Naive thymus-derived CD8-positive, alpha-beta T cell (primary cell): ENCODE measurements at places on chromosomes 4 and X.
A peak's percentile ranks its signal among the peaks of the same experiment; 100 is the strongest.

- H3K36me3 ChIP-seq = no peaks in the 10 kb centered on the region
- no peak overlapping the region for H3K27ac ChIP-seq
- H3K4me1 ChIP-seq = no peaks in the 10 kb centered on the region
Measured at GRCh38 chr4:21780148-21780547, 168.4 kb downstream of the KCNIP4 start.

GRCh38 chr4:145843148-145843547 lies 95.5 kb downstream of the ZNF827 start:
- H3K4me3 ChIP-seq = peak overlapping the region; percentile 73
- peak overlapping the region; percentile 73 for H3K27ac ChIP-seq
- peaks cover 15% of the 10 kb centered on the region for H3K4me1 ChIP-seq
- no peak for DNase-seq
- no peaks in the 10 kb centered on the region for H3K27me3 ChIP-seq

DNA sequence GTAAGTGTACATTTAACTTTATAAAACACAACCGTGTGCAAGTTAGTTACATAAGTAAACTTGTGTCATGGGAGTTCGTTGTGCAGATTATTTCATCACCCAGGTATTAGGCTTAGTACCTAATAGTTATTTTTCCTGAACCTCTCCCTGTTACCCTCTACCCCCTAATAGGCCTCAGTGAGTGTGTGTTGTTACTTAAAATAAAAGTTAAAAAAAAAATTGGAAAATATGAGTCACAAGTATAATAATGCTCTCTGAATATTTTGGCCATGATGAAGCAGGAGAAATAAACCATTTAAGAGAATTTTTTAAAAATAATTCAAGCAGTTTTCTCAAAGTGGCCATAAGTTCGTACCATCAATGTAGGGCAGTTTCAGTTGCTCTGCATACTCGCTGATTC lies 105.1 kb upstream of the GRID2 start:
- no peaks in the 10 kb centered on the region for H3K4me1 ChIP-seq
- DNase-seq = no peak
- H3K36me3 ChIP-seq = no peaks in the 10 kb centered on the region
- H3K4me3 ChIP-seq = no peak overlapping the region

- H3K27me3 ChIP-seq = no peaks in the 10 kb centered on the region
- no peak overlapping the region for H3K27ac ChIP-seq
- no peaks in the 10 kb centered on the region for H3K36me3 ChIP-seq
- no peaks in the 10 kb centered on the region for H3K4me1 ChIP-seq
- no peak for DNase-seq
Measured at GRCh38 chrX:17053502-17053901, 107.0 kb downstream of the REPS2 start.

GRCh38 chrX:8345473-8345872 lies 119.2 kb upstream of the VCX3B start:
- no peak overlapping the region for H3K27ac ChIP-seq
- no peaks in the 10 kb centered on the region for H3K27me3 ChIP-seq
- H3K4me1 ChIP-seq = no peaks in the 10 kb centered on the region
- DNase-seq = no peak
- H3K36me3 ChIP-seq = no peaks in the 10 kb centered on the region
- H3K4me3 ChIP-seq = no peak overlapping the region

DNA sequence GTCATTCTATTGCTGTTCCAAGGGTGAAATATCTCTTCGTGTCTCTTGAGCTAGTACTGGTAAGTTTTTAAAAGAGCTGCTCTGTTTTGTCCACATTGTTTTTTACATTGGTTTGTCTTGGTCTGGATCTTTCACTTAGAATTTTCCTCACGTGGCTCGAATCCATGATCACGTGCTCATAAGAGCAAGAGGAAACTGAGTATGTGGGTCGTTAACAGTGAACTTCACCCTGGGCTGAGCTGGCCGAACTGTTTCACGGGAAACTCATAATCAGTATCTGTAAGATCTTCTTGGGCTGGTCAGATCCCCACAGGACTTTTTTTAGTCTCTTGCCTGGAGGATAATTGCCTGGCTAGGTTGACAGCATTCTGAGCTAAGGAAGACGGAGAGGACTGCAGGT lies 77.8 kb upstream of the HELT start:
- no peak for DNase-seq
- no peaks in the 10 kb centered on the region for H3K36me3 ChIP-seq
- no peak overlapping the region for H3K27ac ChIP-seq

DNA sequence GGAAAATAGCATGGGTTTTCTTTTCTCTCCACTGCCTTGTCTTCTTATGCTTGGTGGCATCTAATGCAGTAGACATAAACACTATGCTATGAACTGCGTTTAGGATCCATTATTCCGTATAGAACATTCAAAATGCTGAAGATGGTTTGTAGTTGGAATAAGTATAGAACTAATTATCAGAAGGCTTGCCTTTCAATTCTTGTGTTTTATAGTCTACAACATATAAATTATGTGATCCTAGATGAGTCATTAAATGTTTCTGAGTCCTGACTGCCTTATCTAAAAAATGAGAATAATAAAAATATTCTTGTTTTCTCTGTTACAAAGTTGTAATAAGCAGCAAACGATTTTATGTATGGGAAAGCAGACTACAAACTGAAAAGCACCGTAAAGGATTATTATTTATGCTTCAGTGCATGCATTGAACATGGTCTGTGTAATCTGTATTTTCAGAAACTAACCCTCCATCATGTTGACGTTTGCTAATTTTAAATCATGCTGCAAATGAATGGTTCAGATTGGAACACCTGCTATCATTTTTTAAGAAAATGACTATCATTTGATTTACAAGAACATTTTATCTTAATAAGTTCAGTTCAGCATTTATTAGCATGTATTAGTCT lies 335.9 kb upstream of the AADAT start:
- no peaks in the 10 kb centered on the region for H3K27me3 ChIP-seq

DNA sequence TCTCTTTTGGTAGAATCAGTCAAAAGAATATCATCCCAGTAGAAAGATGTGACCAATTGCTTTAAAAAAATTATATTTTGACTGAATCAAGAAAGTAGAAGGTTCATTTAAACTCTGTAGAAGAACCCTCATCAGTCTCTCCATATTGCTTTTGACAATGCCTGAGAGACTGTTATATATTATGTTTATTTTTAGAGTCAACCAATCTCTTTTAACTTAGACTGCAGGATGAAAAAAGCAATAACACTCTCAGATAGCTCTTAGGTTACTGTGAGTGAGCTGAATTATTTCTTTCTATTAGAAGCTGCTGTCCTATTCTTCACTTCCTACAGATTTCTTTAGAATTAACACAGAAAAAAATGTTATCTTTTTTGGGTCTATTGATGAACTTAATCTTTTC lies 38.1 kb downstream of the GALNTL6 start:
- no peak for DNase-seq
- no peaks in the 10 kb centered on the region for H3K27me3 ChIP-seq
- H3K4me1 ChIP-seq = no peaks in the 10 kb centered on the region
- H3K27ac ChIP-seq = no peak overlapping the region

DNA sequence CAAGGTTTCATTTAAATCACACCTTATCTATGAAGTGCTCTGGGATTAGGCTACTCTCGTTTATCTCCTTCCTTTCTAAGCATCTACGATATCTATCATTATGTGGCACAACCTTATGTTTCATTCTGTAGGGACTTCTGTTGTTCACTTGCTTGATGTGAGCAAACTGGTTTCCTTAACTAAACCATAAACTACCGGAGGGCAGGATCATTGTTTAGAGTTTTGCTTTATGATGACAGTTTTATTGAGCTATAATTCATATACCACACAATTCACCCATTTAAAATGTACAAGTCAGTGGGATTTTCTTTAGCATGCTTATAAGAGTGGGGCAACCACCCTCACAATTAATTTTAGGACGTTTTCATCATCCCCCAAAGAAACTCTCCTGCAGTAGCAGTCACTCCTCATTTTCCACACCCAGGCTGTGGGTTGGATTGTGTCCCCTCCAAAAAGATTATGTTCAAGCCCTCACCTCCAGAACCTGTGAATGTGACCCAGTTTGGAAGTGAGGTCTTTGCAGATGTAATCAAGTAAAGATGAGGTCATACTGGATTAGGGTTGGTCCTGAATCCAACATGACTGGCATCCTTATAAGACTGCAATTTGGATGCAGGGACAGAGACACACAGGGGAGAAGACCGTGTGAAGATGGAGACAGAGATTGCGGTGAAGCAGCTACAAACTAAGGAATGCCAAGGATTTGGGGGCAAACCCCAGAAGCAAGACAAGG lies 42.1 kb upstream of the SH3RF1 start:
- H3K4me1 ChIP-seq = no peaks in the 10 kb centered on the region
- H3K27ac ChIP-seq = no peak overlapping the region
- H3K27me3 ChIP-seq = peaks cover 8% of the 10 kb centered on the region
- no peak for DNase-seq
- H3K4me3 ChIP-seq = no peak overlapping the region

- peak overlapping the region; percentile 48 for H3K4me3 ChIP-seq
- DNase-seq = peak; percentile 52
- H3K36me3 ChIP-seq = no peaks in the 10 kb centered on the region
- peaks cover 23% of the 10 kb centered on the region for H3K4me1 ChIP-seq
- H3K27ac ChIP-seq = no peak overlapping the region
- peaks cover 8% of the 10 kb centered on the region for H3K27me3 ChIP-seq
Measured at GRCh38 chrX:1164322-1165288, 47.8 kb downstream of the CRLF2 start.

GRCh38 chr4:102663073-102663472 lies 97.7 kb downstream of the MANBA start:
- H3K27ac ChIP-seq = no peak overlapping the region
- H3K27me3 ChIP-seq = no peaks in the 10 kb centered on the region

GRCh38 chr4:181684310-181684709 lies 558.9 kb upstream of the TENM3 start:
- no peak overlapping the region for H3K27ac ChIP-seq
- no peaks in the 10 kb centered on the region for H3K4me1 ChIP-seq
- DNase-seq = no peak

- H3K27ac ChIP-seq = peak overlapping the region; percentile 52
- no peaks in the 10 kb centered on the region for H3K27me3 ChIP-seq
- peaks cover 19% of the 10 kb centered on the region for H3K36me3 ChIP-seq
Measured at GRCh38 chr4:184422378-184422777, 52.0 kb downstream of the IRF2 start.

DNA sequence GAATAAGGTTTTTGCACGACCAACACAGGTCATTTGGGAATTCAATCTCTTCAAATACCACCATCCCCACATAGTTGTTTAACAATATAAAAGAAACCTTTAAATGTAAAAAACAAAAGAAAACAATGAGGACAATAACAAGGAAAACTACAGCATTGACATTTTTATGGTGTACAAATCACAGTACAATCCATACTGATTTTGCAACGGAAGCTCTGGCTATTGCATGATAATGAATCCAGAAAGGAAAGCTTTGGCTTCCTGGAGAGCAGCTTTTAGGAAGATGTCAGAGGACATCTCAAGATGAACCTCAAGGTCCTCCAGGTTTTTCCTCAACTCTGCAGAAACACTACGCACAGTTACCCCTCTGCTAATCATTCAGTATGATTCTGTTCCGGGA lies 111.5 kb upstream of the MYOZ2 start:
- no peaks in the 10 kb centered on the region for H3K4me1 ChIP-seq
- H3K36me3 ChIP-seq = no peaks in the 10 kb centered on the region
- DNase-seq = no peak
- no peak overlapping the region for H3K27ac ChIP-seq
- no peak overlapping the region for H3K4me3 ChIP-seq

DNA sequence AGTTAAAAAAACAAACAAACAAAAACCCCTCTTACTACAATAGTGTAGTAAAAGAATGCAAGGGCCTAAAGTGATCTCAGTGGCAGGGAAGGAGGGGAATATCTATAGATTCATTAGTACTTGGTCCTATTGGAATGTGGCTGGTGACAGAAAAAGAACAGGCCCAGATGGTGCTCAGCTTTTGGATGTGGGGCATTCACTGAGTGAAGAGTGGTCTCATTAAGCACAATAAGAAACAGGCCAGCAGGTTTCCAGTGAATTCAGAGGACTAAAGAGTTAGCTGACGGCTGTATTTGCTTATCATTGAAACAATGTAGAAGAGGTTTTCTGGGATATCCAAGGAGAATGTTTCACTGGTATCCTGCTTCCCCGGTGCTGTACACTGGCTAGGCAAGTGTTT lies 243.8 kb upstream of the HHIP start:
- no peaks in the 10 kb centered on the region for H3K4me1 ChIP-seq
- no peaks in the 10 kb centered on the region for H3K36me3 ChIP-seq
- no peaks in the 10 kb centered on the region for H3K27me3 ChIP-seq

DNA sequence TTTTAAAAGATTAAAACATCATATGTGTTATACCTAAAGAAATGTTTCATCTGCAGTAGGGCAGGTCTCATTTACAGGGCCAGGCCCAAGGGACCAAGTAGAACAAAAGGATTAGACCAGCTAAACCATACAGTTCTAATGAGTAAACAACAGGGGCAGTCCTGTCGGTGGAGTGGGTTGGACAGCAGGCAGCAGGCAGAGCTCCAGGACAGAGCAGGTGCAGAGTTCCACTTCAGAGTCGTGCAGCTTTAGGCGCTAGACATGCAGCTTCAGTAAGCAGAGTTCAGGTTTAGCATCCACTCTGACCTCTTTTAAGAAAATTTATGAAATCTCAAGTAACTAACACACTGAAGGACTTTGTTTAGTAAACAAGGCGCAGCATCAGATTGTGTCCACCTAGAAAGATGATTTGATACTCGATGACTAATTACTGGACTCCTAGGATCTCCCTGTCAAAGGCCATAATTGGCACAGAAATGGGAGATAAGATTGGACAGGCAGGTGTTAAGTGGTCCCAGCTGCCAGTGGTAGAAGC lies 487.7 kb upstream of the INTU start:
- no peaks in the 10 kb centered on the region for H3K27me3 ChIP-seq
- H3K4me1 ChIP-seq = no peaks in the 10 kb centered on the region
- no peak overlapping the region for H3K4me3 ChIP-seq
- DNase-seq = no peak
- H3K36me3 ChIP-seq = no peaks in the 10 kb centered on the region
- no peak overlapping the region for H3K27ac ChIP-seq
